Stimulated activated CD8-positive, alpha-beta memory T cell treated with anti-CD3 and anti-CD28 coated beads, Interleukin-4, amount 100 ng/mL, for 4 hours (primary cell): ENCODE measurements at places on chromosomes 12 and 14.

DNA sequence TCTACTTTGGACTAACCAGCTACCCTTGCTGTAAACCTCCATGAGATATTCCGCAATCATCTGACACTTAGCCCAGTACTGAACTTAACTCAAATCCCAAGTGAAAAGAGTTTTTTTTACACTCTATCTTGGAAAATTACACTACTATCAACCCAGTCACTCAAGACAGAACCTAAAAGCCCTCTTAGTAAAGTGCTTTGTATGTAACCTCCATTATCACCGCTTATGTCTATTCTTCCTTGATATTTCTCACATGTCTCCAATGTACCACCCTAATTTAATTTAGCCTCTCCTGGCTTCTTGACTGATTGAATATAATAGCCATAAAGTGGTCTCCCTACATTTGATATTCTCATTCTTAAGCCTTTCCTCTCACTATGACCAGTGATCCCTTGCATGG, 168.8 kb upstream of the SYT1 start:
- DNase-seq = no peak

DNA sequence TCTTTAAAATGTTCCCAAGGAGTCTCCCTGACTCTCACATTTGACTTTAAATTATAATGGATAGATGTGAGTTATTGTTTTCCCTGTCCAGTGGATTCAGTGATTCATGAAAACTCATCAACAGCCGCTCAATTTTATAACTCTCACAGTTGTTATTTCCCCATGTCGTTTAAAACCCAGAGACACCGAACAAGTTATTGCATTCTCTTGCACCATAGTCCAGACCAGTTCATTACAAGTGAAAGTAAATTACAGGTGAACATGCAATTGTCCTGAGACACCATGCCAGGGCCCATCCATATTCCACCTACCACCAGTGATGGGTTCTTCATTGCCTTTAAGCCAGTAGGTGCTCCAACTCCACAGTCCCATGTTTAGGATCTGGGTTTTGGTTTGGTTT, 85.7 kb upstream of the CMKLR1 start:
- no peak for DNase-seq

DNA sequence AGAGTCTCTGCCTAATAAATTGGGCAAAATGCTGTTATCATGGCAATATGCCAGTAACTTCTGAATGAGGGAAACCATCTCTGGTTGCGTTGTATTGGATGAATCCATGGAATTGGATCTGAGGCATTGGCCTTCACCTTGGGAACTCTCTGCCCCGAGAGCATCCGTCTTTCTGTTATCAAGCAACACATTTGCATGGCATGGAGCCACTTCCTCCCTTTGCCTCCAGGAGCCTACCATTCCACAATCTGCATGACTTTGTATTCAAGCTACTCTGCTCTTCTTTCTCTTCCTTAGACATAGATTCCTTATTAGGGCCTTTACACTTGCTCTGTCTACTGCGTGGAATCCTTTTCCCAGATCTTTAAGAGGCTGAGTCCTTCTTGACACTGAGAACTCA, 57.2 kb downstream of the RIC8B start:
- DNase-seq = no peak

- DNase-seq = no peak
Measured at GRCh38 chr12:113678223-113679119, 206.8 kb upstream of the LHX5 start.

GRCh38 chr12:22353615-22354325, 19.3 kb upstream of the ST8SIA1 start:
- DNase-seq = no peak

DNA sequence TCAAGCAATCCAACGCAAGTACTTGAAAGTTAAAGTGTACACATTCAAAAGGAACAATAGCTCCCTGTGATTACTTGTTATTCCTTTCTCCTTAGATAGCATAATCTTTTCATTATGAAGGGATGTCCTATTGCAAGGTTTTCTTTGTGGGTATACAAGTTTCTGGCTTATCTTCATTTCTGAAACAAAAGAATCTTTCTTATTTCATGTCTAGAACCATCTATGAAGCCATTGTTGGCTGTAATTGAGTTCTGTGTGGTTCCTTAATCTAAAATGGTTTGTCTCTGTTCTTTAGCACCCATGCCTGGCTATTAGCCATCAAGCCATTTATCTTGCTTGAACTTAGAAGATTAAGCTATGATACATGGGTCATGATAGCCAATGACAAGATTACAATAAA, 95.0 kb downstream of the VEZT start:
- DNase-seq = no peak

DNA sequence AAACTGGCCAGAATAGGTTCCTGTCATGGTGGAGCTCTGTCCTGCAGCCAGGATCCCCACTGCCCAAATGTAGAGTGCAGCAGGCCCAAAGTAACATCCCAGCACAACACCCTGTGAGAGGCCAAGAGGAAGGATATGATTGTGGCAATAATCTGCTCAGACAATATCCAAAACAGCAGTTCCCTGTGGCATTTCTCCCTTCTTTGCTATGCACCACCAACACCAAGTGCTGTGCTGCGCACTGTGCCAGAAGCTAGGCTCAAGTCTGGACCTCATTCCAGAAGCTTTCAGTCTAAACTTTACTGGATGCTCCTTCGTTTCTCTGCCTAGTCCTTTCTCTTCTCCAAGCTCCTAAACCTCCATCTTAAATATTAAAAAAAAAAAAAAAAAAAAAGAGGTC, 33.4 kb downstream of the SLC11A2 start:
- no peak for DNase-seq

- DNase-seq = no peak
Measured at GRCh38 chr12:45379261-45379660, 163.4 kb downstream of the ANO6 start.

DNA sequence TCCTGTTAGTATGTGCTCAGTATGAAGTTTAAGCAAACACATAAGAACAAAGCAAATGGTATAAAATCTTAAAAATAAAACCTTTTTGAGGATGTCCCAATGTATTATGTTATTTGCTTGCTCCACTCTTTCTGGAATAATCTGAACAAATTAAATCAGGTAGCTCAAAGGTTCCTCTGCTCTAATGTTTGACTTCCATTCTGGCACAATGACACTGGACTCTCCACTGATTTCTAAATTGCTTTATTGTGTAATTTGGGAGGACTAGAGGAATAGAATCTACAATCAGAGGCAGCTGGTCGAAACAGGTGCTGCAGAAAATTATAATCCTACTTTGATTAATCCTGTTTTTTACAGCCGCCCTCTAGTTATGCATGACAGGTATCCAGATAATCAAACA, 523.7 kb upstream of the FOXG1 start:
- no peak for DNase-seq

- DNase-seq = no peak
Measured at GRCh38 chr14:104399432-104400155, 180.0 kb upstream of the C14orf180 start.

- DNase-seq = no peak
Measured at GRCh38 chr14:55126932-55127459, 2.1 kb upstream of the LGALS3 start.

- no peak for DNase-seq
Measured at GRCh38 chr12:30201301-30202160, 417.8 kb upstream of the TMTC1 start.

- no peak for DNase-seq
Measured at GRCh38 chr12:123971449-123971769, 1.2 kb downstream of the CCDC92 start.

DNA sequence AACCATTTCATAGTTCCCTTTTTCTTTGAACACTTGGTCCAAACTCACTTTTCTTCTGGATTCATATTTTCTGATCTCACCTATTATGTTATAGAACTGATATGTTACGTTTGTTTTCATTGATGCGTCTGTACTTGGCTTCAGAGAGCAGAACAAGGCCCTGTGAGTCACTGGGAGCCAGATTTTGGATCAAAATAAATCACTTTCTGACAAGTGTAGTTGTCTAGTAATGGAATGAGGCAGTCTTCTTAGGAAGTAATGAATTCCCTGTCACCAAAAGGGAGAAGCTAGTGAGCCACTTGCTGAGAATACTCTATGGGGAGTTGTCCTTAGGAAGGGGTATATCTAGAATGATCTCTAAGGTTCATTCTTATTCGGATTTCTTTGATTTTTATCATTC, 10.2 kb downstream of the BICD1 start:
- no peak for DNase-seq

GRCh38 chr12:64137117-64137516, 85.0 kb downstream of the KICS2 start:
- DNase-seq = no peak

DNA sequence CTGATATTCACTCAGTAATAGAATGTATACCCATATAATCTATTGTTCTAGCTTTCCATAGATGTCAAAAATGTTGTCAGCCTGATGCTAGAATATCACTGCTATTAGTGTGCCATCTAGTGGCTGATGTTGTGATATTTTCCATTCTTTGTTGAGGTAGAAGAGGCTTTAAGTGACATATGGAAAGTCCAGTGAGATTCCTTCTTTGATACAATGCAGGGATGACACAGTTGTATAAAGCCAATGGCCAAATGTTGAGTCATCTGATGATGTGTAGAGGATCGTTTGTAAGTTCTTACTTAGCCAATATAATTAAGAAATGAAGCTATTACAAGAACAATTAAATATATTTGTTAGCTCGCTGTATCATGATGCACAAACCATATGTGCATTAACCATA, 58.1 kb upstream of the PCED1B start:
- DNase-seq = no peak

GRCh38 chr12:104588047-104588920, 131.5 kb downstream of the CHST11 start:
- DNase-seq = no peak

DNA sequence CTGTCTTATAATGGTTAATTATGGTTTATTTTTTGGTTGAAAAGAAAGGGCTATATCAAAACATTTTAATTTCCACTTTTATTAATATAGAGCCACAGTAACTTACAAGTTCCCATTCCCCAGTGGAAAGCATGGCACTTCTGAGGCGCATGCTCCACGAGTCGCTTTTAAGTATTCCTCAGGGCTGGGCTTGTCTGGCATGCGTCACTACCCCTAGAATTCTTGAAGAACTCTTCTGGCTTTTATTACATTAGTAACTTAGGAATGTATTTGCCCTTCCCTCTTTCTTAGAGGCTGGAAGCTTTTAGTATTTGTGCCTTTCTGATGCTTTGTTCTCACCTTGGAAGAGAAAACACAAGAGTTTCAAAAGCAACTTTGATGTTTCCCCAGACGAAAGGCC, 81.1 kb downstream of the ESR2 start:
- no peak for DNase-seq

DNA sequence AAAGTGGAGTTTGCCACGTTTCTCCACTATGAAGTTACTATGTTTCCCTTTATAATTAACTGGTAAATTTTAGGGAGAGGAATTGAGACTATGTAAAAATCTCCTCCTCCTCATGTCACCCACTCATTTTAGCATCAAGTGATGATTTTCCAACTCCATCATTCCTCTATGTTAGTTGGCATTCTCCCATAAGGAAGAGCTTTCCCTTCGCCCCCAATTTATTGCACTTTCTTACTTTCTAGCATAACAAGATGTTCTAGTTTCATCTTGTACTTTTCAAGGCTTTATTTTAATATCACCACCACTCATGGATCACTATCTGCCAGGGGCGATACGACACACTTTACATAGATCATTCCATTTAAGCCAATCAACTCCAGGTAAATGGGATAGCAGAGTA, 97.1 kb downstream of the RPS6KA5 start:
- no peak for DNase-seq

DNA sequence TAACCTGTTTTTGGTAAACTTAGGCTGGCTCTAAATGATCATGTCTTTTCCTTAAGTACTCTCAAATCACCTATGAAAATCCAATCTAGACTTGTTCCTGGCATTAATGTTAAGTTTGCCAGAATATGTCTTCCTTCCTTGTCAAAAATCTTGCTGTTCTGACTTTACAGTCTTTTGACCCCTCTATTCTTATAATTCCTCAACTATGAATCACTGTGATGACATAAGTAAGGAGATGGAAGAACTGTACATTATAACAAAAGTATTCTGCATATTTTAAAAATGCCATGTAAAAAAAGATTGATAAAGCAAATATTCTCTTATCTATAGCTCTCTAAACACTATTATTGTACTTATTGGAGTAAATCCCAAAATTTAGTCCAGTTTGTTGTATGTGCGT, 51.4 kb upstream of the BAZ1A start:
- DNase-seq = no peak

- DNase-seq = no peak
Measured at GRCh38 chr14:77364146-77364545, 12.7 kb downstream of the TMED8 start.

DNA sequence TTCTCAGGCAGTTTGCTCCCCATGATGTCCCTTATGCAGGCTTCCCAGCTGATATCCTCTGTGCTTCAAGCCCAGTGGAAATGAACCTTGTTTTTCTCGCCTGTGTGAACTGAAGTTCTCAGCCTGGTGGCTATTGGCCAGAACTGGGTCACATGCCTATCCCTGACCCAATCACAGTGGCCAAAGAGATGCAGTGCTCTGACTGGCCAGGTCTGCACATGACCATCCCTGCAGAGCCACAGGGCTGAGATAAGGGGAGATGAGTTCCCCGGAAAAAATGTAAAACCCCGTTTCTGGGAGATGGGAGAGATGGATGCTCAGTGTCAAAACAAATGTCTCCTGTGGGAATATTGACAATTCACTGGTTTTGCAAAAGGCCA, 34.7 kb upstream of the FZD10 start:
- no peak for DNase-seq

DNA sequence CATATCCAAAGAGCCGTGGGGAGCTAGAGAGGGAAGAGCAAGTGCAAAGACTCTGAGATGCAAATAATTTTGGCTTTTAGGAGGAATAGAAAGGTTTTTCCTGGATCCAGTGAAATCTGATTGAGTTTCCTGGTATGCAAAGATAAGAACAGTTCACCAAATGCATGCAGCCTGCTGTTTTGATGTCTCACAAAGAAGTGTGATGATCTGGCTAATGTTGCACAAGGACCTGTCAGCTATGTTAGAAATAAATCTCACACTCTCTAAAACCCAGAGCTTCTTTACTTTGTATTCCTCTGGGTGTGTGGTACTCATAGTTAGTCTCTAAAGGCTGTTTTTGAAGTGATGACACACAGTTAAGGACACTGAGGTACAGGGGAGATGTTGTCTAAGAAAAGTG, 321.4 kb downstream of the AACS start:
- DNase-seq = no peak

DNA sequence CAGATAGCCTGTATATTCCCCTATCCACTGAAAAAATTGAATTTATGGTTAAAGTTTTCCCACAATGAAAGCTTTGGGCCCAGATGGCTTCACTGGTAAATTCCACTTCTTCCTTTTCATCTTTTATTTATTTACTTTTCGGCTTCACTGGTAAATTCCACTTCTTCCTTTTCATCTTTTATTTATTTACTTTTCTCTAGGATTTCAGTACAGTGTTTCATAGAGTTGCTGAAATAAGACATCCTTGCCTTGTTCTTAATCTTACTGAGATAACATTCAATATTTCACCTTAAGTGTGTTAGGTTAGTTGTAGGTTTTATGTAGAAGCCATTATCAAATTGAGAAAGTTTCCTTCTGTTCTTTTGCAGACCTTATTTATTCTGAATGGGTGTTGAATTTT, 18.9 kb upstream of the KLRG1 start:
- DNase-seq = no peak
